ENCODE measurements at places on chromosomes 12 and 14. TPM values are rescaled to one million over a fixed set of nuclear protein-coding genes. Genes with fewer than 3 reads are reported as not detected.

DNA sequence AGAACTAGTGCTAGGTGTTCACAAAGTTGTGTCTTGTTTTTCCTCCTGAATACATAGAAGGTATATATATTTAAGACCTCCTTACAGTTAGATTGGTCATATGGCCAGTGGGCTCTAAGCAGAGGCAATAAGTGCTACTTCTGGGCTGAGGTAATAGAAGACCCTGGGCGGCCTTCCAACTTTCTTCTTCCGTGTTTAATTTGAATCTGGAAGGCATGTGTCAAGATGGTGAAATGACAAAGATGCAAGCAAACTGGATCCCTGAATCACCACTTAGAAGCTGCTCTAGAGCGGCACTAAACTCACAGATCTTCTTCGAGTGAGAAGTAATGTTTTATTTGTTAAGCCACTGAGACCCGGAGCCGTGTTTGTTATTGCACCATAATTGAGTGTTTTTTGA is 201.0 kb upstream of the GZMB start:
- no peak for ATAC-seq

GRCh38 chr14:91112194-91112593 is 1.7 kb upstream of the DGLUCY start:
- no peak for ATAC-seq

DNA sequence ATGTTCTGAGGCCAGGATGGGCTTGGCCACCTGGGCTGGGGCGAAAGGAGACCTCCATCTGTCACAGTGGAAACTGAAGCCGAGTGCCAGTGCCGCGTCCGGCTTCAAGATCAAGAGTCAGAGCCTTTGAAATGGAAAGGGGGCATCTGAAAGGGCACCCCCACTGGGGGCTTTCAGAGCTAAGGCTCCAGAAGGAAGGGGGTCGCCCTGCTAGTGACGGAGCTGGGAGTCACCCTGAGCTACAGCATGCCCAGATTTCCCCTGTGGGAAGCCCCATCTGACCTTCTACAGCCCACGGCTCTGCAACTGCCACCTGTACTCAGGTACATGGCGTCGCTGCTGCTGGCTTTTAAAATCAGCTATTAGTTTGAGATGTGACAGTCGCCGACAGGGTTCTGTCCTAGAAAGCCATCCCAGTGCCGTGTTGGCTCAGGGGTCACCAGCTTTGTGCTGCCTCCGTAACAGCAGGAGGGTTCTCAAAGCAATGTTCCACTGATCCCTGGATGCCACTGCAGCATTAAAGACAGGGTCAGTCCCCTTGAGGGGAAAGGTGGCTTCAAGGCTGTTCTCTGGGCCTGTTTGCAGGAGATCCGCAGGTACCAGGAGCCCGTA is 31.5 kb downstream of the CCNK start:
- ATAC-seq: no peak

- no peak for ATAC-seq
Observed at GRCh38 chr14:44700184-44700583, 193.1 kb upstream of the FSCB start.

DNA sequence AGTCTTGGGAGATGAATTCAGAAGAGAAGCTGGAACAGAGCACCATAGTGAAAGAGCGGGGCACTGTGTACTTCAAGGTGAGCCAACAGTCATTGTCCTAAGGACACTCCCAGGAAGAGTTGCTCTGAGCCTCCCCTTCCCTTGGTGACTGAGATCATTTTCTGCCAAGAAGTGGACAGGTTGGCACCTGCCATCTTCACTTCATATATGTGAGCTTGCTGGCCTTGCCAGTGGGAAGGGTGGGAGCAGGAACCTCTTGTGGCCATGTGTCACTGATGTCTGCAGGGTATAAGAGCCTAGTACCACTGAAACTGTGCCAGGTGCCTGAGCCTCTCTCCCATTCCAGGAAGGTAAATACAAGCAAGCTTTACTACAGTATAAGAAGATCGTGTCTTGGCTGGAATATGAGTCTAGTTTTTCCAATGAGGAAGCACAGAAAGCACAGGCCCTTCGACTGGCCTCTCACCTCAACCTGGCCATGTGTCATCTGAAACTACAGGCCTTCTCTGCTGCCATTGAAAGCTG is 5.3 kb downstream of the FKBP4 start:
- peak; percentile 90 for ATAC-seq

- no peak for ATAC-seq
Observed at GRCh38 chr12:115934877-115935276, 342.6 kb downstream of the MED13L start.

GRCh38 chr14:71583194-71583593 is 349.0 kb upstream of the RGS6 start:
- no peak for ATAC-seq

DNA sequence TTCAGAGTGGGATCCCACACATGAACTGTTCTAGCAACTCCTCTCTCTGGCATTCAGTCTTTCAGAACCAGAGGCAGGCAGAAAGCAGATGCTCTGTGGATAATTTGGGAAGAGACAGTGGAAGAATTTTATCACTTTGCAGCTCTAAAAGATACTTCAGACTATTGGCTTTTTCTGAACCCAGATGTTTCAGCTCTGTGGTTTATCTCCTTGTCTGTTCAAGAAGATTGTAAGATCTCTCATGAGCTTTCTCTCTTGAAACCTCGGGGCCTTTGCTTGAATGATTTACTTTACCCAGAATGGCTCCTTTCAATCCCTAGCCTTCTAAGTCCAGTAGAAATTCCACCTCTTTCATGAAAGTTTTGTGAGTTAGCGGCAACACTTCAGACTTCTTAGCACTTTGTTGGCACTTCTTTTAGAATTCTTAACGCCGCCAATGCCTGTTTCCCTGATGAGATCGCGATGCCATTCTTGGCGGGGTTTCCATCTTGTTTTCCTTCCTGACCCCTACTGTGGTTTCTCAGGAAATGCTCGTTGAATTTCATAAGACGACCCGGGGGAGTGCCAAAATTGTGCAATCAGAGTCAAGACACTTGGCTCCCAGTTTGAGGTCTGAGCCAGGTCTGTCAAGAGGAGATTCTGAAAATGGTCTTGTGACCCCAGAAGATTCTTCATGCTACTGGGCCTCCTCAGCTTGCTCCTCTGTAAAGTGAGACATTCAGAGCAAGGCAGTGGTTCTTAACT is 107.0 kb upstream of the PRICKLE1 start:
- no peak for ATAC-seq

TTC7B gene
- total RNA-seq: 9.9 TPM

TAMALIN gene
- total RNA-seq: 3.9 TPM

ADCY4 gene
- 4.5 TPM for total RNA-seq

All from esophagus mucosa (tissue), 1 donor.